Kidney (tissue), 22 donors: ENCODE measurements at places on chromosomes 3 and 15.

DNA sequence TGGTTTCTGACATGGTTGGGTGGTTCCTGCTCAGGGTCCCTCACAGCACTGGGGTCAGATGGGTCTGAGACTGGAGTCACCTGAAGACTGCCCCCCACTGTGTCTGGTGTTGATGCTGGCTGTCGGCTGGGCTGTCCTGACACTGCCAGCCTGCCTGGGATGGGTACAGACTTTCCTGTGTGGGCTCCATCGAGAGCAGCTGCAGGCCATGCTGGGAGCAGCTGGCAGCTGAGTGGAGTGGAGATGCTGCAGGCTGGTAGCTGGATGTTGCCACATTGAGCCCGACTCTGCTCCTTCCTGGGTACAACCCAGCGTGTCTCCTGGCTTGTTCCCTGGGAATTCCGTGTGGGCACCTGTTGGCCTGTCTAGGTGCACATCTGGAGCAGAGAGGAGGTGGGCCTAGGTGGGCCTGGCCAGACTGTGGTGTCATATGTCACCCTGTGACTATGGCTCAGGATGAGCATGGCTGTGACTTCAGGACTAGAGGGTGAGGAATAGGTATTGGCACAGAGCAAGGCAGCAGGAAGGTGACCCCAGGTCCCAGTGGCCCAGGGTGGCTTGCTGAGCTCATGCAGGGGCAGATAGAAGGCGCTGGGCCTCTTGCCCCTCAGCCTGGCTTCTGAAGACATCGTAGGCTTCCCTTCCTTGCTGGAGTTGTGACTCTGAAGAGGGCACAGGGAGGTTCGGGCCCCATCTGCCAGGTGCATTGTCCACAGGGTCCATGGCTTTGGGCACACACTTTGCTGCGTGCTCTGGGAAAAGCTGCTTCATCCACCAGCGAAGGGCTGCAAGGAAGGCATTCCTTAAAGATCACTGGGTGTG lies 40.0 kb upstream of the PRR23E start:
- DNase-seq = peak; percentile 24

DNA sequence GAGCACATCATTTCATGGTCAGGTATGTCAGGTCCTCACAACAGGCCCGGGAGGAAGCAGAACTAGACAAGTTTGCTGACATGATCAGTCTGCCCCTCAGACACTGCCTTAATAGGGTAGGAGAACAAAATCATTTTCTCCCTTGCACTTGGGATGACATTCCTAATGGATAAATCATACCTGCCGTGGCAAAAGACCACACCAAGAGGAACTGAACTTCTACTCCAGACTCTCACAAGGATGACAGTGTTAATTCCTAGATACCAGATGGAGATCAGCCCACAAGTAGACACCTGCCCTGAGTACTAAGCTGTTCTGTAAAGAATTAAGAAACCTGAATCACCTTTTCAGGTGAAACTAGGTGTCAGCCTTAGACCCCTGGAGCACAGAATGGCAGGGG lies 19.5 kb downstream of the SIAH2 start:
- DNase-seq = no peak

GRCh38 chr15:74406992-74407705 lies 26.6 kb downstream of the SEMA7A start:
- peak; percentile 86 for DNase-seq

DNA sequence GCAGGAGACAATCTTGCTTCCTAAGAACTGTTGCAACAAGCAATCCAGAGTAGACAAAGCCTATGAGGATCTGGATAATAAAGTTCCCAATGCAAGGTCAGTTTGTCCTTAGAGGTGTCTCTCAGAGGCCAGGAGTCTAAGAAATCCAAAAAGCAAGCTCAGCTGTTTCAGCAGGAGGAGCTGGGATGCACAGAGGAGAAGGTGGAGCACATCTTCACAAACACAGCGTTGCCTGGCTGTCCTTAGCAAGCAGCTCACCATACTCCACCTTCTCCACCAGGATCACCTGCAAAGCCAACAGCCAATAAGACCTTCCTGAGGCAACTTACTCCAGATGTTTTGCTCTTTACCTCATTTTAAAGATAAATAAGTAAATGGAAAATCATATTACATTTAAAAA lies 365 bp downstream of the ZBED2 start:
- no peak for DNase-seq

- no peak for DNase-seq
Observed at GRCh38 chr3:140397847-140398246, 280.0 kb upstream of the TRIM42 start.

- DNase-seq = peak; percentile 66
Observed at GRCh38 chr3:25849091-25849490, 59.2 kb downstream of the OXSM start.

- DNase-seq = no peak
Observed at GRCh38 chr3:11130385-11130784, 23.9 kb upstream of the HRH1 start.

GRCh38 chr3:39292961-39293360 lies 13.1 kb upstream of the CX3CR1 start:
- DNase-seq = no peak

GRCh38 chr15:93478947-93479346 lies 389.9 kb upstream of the RGMA start:
- peak; percentile 68 for DNase-seq

GRCh38 chr15:41698779-41699178 lies 38.6 kb downstream of the MGA start:
- DNase-seq = no peak

DNA sequence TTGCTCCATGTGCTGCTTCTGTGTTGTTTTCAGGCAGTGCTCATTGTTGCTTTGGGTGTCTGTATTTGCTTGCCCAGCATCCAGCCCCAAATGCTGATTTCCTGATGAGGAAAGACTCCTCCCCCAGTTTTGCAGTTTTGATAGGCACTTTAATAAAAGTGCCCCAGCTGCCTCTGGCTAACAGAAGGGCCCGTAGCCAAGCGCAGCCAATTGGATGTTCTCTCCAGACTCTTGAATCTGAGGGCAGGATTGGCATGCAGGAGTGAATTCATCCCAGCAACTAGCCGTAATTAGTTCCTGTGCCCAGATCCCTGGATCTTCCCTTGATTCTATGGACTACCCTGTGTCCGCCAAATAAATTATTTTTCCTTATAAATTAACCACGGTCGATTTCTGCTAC lies 14.8 kb upstream of the SEMA5B start:
- DNase-seq = no peak

GRCh38 chr3:60094392-60094947 lies 1044.6 kb upstream of the CFAP20DC start:
- DNase-seq = no peak

- peak; percentile 80 for DNase-seq
Observed at GRCh38 chr15:85831415-85832113, 36.8 kb upstream of the KLHL25 start.

GRCh38 chr3:179881791-179882190 lies 154.9 kb downstream of the PEX5L start:
- DNase-seq = no peak

DNA sequence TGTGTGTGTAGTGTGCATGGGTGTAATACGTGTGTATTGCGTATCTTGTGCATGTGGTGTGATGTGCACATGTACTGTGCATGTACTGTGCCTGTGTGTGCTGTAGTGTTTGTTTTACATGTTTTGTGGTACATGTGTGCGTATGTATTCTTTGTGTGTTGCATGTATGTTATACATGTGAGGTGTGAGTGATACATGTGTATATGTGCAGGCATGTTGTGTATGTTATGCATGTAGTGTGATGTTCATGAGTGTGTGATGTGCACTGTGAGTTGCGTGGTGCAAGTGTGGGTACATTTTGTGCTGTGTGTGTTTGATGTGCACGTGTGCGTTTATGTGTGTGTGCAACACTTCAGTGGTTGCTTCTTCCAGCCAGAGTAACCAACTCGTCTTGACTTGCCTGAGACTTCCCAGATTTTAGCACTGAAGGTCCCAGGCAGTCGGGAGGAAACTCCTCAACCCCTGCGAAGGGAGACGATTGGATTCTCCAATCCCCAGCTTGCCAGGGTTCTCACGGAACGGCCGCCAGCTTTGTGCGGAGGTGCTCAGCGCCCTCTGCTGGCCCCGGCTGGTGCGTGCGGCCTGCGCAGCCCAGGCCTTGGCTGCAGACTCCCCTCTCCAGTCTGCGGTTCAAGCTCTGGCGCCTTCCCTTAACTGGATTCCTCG lies 3.6 kb downstream of the GALNT15 start:
- DNase-seq = peak; percentile 84

- DNase-seq = no peak
Observed at GRCh38 chr3:49775538-49775937, 10.8 kb downstream of the IP6K1 start.

- DNase-seq = no peak
Observed at GRCh38 chr3:18241837-18242236, 183.3 kb downstream of the SATB1 start.

- DNase-seq = no peak
Observed at GRCh38 chr3:157746391-157746790, 243.2 kb upstream of the VEPH1 start.

GRCh38 chr3:174955513-174956016 lies 96.4 kb downstream of the NAALADL2 start:
- no peak for DNase-seq

- no peak for DNase-seq
Observed at GRCh38 chr15:44668921-44669320, 5.5 kb upstream of the SPG11 start.

DNA sequence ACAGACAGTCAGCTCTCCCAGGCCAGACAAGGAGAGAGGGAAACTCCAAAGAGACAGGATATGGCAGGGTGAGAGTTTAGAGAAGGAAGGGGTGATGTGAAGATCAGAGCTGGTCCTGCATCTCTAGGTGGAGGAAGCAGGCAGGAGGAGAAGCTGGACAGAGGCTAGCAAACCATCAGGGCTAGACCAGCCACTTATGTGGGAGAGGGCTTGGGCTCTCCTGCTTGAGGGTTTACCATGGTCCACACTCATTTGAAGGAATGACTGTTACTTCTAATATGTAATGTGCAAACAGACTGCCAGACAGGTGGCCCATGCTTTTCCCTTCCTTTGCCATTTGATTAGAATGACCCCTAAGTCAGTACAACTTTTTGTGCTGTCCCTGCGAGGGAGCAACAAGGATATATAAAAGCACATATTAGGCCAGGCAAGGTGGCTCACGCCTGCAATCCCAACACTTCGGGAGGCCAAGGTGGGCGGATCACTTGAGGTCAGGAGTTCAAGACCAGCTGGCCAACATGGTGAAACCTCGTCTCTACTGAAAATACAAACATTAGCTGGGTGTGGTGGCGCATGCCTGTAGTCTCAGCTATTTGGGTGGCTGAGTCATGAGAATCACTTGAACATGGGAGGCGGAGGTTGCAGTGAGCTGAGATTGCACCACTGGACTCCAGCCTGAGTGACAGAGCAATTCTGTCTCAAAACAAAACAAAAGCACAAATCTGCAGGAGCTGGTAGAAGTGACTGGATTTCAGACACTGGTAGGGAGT lies 41.0 kb upstream of the MANF start:
- no peak for DNase-seq

DNA sequence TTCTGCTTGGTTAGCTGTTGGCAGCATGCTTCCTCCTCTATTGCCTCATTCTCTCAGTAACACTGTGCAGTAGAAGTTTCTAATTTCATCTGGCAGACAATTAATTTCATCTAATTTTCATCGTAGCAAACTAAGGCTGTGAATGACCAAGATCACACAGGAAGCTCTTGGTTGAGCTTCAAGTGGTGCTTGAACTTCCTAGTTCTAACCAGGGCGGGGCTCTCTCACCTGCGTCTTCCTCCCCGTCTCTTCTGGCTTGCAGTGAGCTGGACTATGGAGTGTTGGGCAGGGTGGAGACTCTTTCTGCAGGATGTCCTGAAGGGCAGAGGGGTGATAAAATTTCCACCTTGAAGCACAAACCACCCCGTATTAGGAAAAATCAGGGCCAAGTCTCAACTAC lies 2.0 kb upstream of the IL16 start:
- DNase-seq = no peak

- DNase-seq = peak; percentile 12
Observed at GRCh38 chr3:153313302-153313965, 151.4 kb downstream of the RAP2B start.

- no peak for DNase-seq
Observed at GRCh38 chr3:114071786-114072185, 15.2 kb downstream of the QTRT2 start.

DNA sequence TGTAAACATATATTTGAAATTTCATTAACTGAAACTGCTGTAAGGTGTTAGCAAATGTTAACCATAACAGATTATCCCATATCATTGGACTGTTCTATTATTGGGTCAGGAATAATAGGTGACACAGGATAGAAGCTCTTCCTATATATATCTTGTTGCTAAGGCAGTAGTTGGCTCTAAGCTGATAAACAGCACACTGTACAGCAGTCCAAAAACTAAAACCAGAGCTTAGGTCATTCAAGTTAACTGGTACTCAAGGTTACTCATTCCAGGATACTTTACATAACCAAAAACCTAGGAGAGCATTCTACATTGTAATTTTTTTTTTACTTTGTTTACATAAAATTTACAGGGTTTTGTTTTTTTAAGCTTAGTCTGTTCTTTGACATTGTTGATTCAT lies 8.9 kb downstream of the DNAJC19 start:
- DNase-seq = no peak
